ENCODE measurements at places on chromosomes 13 and 19.

GRCh38 chr19:57279418-57280164 lies 694 bp upstream of the ZNF460 start:
- peak; percentile 94 for DNase-seq

DNA sequence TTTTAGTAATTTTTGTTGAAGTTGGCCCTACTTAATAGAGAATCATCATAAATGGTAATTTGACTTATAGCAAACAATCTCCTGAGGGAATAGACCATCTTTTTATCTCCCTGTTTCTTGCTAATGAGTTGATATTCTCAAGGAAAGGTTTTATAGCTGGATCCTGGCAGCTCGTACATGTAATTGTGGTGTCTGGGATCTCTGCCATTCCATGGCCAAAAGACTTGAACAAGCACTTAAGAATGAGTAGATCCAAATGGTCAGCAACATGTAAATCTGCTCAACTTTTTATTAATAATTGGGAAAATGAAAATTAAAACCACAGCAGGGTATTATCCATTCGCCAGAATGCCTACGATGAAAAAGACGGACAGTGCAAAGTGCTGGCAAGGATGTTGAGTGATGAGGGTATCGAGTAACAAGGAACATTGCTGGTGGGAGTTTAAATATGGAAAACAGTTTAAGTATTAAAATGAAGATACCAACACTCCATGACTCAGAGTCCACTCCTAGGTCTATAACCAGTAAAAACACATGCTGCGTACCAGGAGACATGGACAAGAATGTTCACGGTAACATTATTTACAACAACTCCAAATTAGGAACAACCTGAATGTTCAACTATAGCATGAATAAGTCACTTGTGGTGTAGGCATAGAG lies 5.1 kb upstream of the GPR18 start:
- no peak for DNase-seq

DNA sequence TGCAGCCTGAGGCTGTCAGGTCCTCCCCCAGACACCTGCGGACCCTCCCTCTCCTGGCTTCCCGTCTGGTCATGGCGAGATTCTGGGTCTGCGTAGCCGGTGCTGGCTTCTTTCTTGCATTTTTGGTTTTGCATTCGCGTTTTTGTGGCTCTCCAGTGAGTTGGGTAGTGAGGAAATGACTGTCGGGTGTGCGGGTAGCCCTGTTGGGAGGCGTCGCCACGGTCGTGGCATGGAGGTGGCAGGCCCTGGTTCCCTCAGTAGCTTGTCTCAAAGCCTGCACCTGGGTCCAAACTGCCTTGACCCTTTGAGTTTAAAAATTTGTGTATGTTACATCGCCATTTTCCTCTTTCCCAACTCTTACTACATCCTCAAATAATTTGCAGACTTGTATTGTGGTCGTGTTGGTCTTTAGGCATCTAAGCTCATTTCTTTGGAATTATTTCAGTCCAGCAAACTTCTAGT lies 344 bp downstream of the NHLRC3 start:
- peak; percentile 59 for DNase-seq

DNA sequence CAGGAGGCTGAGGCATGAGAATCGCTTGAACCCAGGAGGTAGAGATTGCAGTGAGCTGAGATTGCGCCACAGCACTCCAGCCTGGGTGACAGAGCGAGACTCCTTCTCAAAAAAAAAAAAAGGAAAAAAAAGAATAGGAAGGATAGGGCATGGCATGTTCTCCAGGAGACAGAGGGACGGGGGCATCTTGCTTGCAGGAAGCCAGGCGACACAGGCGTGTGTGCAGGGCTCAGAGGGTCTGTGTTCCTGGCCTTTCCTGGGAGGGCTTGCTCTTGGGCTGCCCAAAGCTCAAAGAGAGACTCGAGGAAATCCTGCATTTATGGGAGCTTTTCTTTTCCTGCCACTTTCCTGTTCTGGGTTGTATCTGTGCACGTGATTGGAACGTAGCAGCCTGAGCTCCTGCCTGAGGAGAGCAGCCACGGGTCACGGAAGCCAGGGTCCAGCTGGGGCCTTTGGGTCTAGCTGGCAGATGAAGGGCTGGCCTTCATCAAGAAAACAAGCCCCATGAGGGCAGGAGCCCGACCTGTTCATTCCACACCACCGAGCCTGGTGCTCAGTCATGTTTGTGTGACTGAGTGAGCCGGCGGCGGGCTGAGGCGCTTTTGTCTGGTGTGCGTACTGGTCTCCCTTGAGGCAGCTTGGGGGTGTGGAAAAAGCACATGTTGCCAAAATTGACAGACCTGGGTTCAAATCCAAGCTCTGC lies 44.5 kb downstream of the CAPN12 start:
- no peak for DNase-seq

- no peak for DNase-seq
Observed at GRCh38 chr19:19261350-19262189, 11.5 kb downstream of the TM6SF2 start.

DNA sequence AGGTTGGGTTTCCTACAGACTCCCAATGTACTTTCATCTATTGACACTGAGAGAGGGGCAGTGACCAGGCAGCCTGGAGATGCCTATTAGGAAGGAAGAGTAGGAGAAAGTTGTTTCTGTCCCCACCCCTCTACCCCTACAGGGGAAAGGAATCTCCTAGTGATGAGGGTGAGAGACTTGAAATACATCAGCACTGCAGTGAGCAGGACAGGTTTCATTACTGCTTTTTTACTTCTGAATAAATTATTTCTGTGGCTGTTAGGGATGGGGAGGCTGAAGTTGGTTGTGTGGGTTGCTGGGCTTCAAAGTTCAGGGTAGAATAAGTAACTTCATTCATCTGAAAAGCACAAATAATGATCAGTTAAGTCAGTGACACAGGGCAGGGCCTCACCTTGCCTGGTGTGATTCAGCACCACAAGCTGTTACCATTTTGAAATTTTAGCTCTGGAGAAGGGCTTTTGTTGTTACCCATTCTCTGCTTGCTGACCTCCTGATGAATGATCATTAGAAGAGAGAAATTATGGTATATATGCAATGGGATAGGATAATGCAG lies 19.3 kb downstream of the CEACAM1 start:
- DNase-seq: no peak

GRCh38 chr19:36149673-36150406 lies 2.4 kb downstream of the COX7A1 start:
- no peak for DNase-seq

GRCh38 chr19:50202962-50203280 lies 501 bp upstream of the MYH14 start:
- no peak for DNase-seq

DNA sequence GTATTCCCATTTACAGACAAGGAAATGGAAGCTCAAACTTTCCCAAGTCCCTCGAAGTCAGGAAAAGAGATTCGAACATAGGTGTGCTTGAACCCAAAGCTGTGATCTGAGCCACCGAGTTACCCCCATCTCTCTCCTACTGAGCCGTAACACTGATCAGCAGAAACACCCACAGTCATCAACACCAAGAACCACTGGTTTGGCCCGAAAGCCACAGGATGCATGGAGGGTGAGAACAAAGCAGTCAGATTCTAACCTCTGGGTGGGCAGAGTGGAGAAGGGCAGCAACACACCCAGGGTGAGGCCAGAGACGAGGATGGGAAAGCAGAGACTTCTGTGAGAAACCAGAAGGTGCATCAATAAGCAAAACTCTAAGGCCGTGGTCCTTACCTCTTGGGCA lies 27.7 kb upstream of the POU2F2 start:
- no peak for DNase-seq

GRCh38 chr13:92491839-92492238 lies 734.8 kb upstream of the GPC6 start:
- DNase-seq: no peak

DNA sequence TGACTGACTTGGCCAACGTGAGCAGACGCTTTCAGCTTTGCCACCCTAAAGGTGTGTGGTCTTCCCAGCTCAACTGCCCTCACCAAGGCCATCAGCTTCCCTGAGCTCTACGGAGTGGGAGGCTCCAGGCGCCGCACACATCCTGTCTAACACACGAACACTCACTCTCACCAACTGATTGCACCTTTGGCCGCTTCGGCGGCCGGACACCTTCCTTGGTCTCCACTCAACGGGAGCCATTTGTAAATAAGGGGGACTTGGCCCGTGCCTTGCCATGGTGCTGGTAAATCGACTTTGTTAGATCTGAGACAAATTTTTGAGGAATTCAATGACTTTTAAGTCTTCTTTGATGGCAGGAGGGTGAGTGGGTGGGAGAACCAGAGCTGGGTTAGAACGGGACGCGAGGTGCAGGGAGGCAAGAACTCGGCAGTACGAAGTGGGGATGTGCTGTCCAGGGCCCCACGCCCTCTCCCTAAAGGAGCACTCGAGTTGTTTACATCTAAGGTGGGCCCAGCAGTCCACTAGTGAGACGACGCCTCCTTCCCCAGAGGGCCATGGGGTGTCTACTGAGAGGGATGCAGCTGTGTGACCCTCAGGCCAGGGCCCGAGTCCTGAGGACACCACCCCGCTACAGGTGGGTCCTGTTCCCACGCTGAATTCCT lies 4.4 kb downstream of the C13orf46 start:
- no peak for DNase-seq

DNA sequence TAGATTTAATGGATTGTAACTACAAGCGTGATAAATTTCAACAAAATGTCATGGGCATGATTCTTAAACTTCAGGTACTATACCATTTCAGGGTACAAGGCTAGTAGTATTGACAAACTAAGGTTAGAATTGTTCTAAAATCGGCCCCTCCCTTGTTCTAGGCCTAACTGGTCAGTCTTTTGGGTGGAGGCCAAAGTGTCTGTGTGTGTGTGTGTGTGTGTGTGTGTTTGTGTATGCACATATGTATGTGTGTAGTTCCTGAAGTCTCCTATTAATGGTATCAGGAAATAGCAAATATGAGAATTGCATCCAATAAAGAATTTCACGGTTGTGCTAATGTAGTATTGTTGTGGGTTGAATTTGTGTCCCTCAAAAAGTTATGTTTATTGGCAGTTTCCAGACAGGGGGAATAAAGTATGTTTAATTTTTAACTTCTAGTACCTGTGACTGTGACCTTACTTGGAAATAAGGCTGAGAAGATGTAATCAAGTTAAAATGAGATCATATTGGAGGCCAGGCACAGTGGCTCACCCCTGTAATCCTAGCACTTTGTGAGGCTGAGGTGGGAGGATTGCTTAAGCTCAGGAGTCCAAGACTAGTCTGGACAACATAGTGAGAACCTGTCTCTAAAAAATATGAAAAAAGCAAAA lies 119.2 kb downstream of the KLF5 start:
- DNase-seq: no peak

Measured in erythroblast (primary cell).